Activated CD8-positive, alpha-beta memory T cell treated with anti-CD3 and anti-CD28 coated beads, Interleukin-2, amount 10 ng/mL, durations not matched to agents 7 days and 5 days (primary cell): ENCODE measurements at places on chromosomes 2 and 18.

GRCh38 chr2:20868377-20868776, 45.5 kb upstream of the LDAH start:
- peak; percentile 87 for DNase-seq

- no peak for DNase-seq
These were observed 18.0 kb downstream of the SPEG start for GRCh38 chr2:219452361-219453317.

DNA sequence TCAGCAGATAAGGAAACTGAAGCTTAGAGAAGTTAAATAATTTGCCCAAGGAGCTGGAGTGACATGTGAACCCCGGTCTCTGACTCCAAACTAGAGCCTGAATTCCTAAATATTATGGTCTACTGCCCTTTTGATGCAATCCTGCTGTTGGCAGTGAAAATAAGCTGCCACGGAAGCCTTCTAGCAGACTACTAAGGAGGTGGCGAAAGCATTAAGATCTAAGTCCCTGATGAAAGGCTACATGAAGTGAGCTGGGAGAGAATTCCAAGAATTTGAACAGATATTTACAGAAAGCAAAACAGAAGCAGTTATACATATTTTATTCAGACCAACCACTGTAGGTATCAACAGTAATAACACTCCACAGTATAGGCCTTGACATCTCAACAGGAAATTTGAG, 28.1 kb downstream of the TRMT61B start:
- DNase-seq: no peak

DNA sequence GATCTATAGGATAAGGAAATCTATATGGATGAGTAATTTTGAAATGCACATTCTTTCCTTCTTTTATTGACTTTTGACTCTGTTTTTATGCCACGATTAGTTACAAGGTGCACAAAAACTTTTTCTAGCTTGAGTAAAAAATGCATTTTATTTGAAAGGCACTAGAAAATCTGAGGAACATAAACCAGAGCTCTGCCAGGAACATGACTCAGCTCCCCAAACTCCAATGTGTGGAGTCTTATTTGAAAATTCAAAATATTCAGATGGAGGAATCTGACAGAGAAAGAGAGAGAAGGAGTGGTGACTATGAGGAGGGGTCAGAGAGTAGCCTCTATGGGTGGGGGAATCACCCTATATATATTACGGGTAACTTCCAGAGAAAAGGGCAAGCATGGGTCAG, 231.0 kb downstream of the DCC start:
- DNase-seq: no peak

- DNase-seq: no peak
These were observed 34.4 kb upstream of the AAK1 start for GRCh38 chr2:69677914-69678313.

- DNase-seq: no peak
These were observed 33.2 kb downstream of the ZNF516 start for GRCh38 chr18:76461692-76462325.
